ENCODE measurements at places on chromosomes 16 and 17. TPM values are rescaled to one million over a fixed set of nuclear protein-coding genes. Genes with fewer than 3 reads are reported as not detected.

SLFN12 gene
- 19.5 TPM for total RNA-seq

CTRB2 gene
- not detected for total RNA-seq

DNA sequence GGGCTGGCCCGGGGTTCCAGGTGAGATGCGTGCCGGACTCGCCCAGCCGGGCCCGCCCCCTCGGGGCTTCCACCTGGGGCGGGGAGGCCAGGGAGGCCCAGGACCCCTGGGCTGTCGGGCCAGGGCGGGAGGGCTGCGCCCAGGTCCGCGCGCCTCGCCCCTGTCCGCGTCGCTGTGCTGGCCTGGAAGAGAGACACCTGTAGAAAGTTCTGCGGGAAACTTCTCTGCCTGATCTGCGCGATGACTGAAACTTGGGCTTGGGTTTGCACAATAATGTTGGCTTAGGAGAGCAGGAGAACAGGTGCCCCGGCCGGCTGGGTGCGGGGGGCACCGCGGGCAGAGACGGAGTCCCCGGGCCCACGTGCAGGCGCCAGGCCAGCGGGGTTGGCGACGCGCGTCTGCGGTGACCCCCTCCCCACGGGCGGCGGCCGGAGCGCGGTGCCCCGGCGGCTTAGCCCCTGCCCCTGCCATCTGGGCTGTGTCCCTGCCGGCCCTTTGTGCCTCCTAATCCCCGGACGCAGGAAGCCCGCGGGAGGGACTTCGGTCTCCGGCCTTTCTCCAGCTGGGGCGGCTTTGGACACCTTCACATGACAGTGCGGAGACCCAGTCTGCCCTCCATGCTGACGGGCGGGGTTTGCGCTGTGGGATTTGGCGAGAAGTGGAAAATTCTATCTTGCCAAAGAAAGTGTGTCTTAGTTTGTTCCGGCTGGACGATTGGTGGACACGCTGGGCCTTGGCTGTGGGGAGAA, 483 bp downstream of the LLGL2 start:
- H3K27ac ChIP-seq: peak overlapping the region; percentile 56
- H3K27me3 ChIP-seq: peaks cover 12% of the 10 kb centered on the region
- peaks cover 9% of the 10 kb centered on the region for H3K36me3 ChIP-seq
- no peak for DNase-seq
- peak overlapping the region; percentile 65 for H3K4me3 ChIP-seq
- peaks cover 9% of the 10 kb centered on the region for H3K4me1 ChIP-seq

DNA sequence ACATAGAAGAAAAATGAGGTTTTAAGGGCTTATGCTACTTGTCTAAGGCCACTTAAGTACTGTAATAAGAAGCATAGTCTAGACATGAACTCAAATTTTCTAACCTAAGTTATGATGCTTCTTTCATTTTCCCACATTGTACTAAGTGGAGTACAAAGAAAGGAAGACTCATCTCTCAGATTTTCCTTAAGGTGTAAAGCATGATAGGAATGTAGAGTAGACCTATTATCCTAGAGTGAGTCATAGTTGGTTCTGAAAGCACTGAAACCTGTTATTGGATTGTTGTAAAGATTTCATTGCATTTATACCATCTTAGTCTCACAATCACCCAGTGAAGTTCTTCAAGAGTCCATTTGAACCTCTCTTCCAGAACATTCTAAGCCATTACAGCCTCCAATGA, 343.8 kb downstream of the TOX3 start:
- no peak for DNase-seq
- peaks cover 6% of the 10 kb centered on the region for H3K27me3 ChIP-seq
- no peaks in the 10 kb centered on the region for H3K4me1 ChIP-seq
- no peak overlapping the region for H3K4me3 ChIP-seq

DNA sequence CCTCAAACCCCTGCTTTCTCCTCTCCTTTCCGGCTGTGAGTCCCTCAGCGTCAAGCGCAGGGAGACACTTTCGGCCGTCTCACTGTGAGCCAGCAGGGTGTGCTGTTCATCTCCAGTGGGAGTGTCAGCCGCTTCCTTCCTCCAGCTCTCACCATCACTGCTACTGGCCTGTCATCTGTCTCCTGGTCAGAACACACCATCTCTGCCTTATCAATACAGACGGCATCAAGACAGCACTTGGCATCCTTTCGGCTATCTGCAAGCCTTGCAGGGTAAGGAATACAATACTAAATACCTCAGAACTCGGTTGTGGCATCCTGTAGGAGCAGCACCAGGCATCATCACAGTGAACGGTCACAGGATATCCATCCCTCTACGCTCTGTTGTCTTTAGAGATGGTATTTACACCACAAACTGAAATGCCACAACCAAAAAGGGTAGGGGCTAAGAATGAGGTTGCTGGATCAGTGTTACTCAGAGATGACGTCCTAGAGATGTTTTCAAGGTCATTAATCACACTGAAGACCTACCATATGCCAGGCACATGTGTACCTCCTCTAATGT, 20.7 kb upstream of the CMTM4 start:
- peaks cover 26% of the 10 kb centered on the region for H3K4me1 ChIP-seq

DNA sequence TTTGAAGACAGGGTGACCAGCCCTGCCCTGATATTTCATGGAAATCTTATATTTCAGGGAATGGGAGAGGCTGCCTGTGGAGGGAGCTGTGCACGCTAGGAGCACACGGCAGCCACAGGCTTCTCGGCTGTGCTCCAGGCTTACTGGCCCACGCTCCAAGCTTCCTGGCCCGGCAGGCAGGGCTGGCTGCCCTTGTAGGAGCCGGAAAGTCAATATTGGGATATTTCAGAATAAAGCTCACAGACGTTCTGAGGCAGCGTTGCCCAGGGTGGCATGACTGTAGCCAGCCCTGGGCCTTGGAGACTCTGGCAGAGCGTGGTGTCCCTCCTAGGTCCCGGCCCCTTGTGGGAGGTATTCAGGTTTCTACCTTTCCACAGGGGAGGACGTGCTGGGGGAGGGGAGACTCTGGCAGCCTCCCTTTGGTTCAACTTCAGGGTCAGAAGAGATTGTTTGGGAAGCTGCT, 95.6 kb downstream of the NPIPB11 start:
- no peak for DNase-seq
- H3K27me3 ChIP-seq: no peaks in the 10 kb centered on the region
- peak overlapping the region; percentile 34 for H3K27ac ChIP-seq
- no peaks in the 10 kb centered on the region for H3K36me3 ChIP-seq

- H3K27me3 ChIP-seq: peaks cover 4% of the 10 kb centered on the region
- H3K27ac ChIP-seq: no peak overlapping the region
- H3K4me3 ChIP-seq: no peak overlapping the region
- DNase-seq: no peak
- no peaks in the 10 kb centered on the region for H3K36me3 ChIP-seq
These were observed 30.5 kb downstream of the PIK3R6 start for GRCh38 chr17:8836821-8837562.

GRCh38 chr16:29304251-29304650, 102.3 kb downstream of the NPIPB11 start:
- no peaks in the 10 kb centered on the region for H3K27me3 ChIP-seq
- no peak overlapping the region for H3K4me3 ChIP-seq
- H3K27ac ChIP-seq: no peak overlapping the region
- H3K4me1 ChIP-seq: peaks cover 29% of the 10 kb centered on the region
- H3K36me3 ChIP-seq: no peaks in the 10 kb centered on the region
- DNase-seq: no peak

- H3K4me1 ChIP-seq: peaks cover 26% of the 10 kb centered on the region
- H3K27me3 ChIP-seq: no peaks in the 10 kb centered on the region
- DNase-seq: no peak
- H3K27ac ChIP-seq: peak overlapping the region; percentile 97
- H3K4me3 ChIP-seq: peak overlapping the region; percentile 98
These were observed 591 bp downstream of the DHX38 start for GRCh38 chr16:72094266-72094610.

Data from mesothelial cell of epicardium (in vitro differentiated cells).